Mesenchymal stem cell (in vitro differentiated cells and primary cell): ENCODE measurements at places on chromosomes 7 and 10.

DNA sequence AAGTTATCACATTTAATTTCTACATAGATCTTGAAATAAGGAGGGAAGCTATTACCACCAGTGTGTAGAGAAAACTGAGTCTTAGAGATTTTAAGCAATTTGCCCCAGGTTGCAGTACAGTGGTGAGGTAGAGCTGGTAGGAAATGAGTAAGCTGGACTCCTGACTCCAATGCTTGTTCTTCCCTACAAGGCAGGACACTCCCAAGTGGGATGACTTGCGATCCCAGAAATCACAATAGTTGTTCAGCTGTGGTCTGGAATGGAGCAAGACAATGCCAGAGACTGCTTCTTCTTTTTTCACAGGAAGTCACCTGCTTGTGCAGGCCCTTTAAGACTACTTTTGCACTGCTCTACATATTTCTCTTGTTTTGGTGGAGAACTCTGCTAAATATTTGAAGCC is 327.2 kb upstream of the BMPER start:
- no peak overlapping the region for H3K4me3 ChIP-seq
- no peaks in the 10 kb centered on the region for H3K4me1 ChIP-seq
- no peaks in the 10 kb centered on the region for H3K36me3 ChIP-seq
- no peak for DNase-seq
- no peaks in the 10 kb centered on the region for H3K27me3 ChIP-seq

GRCh38 chr10:8026349-8027259 is 27.9 kb upstream of the GATA3 start:
- no peak for DNase-seq
- H3K4me1 ChIP-seq, result no peaks in the 10 kb centered on the region
- H3K4me3 ChIP-seq, result no peak overlapping the region
- no peaks in the 10 kb centered on the region for H3K36me3 ChIP-seq
- peaks cover 30% of the 10 kb centered on the region for H3K27me3 ChIP-seq

DNA sequence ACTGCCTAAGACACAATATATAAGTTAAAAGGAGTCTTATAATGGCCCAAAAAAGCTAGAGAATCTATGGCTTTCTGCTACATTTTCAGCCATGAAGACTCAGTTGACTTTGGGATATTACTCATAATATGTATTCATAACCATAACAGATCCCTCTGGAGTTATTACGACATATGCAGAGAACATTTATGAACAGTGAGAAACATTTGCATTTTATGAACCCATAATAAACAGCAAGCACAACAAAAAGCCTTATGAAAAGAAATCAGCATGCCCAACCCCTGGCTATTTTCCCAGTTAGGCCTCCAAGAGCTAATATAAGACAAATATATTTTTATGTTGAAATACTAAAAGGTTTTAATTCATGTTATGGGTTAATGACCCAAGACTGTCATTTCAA is 52.4 kb downstream of the ARMH3 start:
- no peak overlapping the region for H3K27ac ChIP-seq
- H3K4me1 ChIP-seq, result no peaks in the 10 kb centered on the region
- no peak overlapping the region for H3K4me3 ChIP-seq
- H3K36me3 ChIP-seq, result no peaks in the 10 kb centered on the region

DNA sequence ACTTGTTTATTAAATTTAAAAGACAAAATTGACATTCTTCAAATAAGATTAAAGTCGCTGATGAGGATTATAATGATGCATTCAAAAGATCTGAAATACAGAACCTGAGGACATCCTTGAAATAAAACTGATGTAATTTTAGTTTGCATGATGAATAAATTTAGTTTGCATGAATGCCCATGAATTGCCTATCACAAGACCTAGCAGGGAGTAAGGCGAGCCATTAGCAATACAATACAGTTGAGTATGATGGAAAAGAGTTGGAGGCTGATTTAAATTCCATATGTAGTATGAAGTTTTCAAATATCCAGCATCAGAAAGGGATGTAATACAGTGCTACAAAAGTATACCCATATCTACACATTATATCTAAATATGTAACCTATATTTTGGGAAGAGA is 321.3 kb downstream of the CACNA2D1 start:
- peaks cover 5% of the 10 kb centered on the region for H3K36me3 ChIP-seq
- DNase-seq, result no peak
- no peak overlapping the region for H3K4me3 ChIP-seq
- no peak overlapping the region for H3K27ac ChIP-seq
- no peaks in the 10 kb centered on the region for H3K27me3 ChIP-seq

DNA sequence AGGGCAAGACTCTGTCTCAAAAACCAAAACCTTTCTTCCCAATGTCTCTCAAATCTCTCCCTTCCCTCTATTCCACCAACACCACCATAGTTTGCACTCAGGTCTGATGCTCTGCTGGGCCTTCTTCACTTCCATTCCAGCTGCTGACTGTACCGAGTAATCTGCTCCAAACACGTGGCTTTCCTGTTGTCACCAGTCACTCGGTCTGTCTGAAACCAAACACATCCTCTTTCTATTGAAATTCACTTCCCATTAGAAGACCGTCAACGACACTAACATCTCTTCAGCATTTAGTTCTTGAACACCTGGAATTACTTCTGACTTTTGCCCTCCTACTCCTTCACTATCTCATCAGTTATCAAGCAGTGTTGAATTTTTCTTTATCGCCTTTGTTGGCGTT is 4.7 kb upstream of the NRF1 start:
- peaks cover 31% of the 10 kb centered on the region for H3K36me3 ChIP-seq
- H3K4me3 ChIP-seq, result no peak overlapping the region
- DNase-seq, result no peak

- no peak overlapping the region for H3K27ac ChIP-seq
- peaks cover 3% of the 10 kb centered on the region for H3K4me1 ChIP-seq
- H3K4me3 ChIP-seq, result no peak overlapping the region
These were observed 84.4 kb downstream of the LHPP start for GRCh38 chr10:124546055-124546369.

- no peak overlapping the region for H3K27ac ChIP-seq
- H3K27me3 ChIP-seq, result no peaks in the 10 kb centered on the region
- H3K4me1 ChIP-seq, result no peaks in the 10 kb centered on the region
- no peak overlapping the region for H3K4me3 ChIP-seq
- H3K36me3 ChIP-seq, result no peaks in the 10 kb centered on the region
- peak; percentile 83 for DNase-seq
These were observed 449.0 kb downstream of the ETV1 start for GRCh38 chr7:13540429-13540828.

DNA sequence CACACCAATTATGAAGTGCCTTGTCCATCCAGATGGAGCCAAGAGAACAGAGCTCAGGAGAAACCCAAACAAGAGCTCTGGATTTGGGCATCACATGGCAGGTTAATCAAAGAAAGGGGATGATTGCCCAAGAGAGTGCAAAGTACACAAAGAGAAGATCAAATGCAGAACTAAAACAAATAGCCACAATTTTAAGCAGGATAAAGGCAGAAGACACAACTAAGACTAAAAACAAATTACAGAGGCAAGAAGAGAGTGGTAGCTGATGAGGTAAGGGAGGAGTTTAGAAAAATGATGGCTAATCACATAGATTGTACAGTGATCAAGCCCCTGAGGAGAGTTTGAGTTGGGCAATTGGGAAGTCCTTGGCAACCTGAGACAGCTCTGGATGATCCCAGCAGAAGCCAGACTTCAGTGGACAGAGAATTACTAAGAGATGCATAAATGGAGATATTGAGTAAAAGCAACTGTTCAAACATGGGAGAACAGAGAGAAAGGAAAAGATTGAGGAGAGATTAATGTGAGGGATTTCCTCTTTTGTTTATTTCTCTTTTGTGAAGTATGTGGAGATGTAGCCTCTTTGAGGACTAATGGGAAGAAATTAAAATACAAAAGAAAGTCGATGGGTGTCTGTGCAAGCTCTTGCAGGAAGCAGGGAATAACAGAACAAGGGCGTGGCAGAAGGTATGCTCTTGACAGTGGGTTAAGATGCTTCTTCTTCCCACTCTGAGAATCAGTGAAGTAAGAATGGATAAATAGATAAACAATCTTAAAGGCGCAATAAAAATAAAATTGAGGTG is 101.9 kb downstream of the LRRN3 start:
- H3K36me3 ChIP-seq, result no peaks in the 10 kb centered on the region
- no peak overlapping the region for H3K27ac ChIP-seq
- no peaks in the 10 kb centered on the region for H3K27me3 ChIP-seq

DNA sequence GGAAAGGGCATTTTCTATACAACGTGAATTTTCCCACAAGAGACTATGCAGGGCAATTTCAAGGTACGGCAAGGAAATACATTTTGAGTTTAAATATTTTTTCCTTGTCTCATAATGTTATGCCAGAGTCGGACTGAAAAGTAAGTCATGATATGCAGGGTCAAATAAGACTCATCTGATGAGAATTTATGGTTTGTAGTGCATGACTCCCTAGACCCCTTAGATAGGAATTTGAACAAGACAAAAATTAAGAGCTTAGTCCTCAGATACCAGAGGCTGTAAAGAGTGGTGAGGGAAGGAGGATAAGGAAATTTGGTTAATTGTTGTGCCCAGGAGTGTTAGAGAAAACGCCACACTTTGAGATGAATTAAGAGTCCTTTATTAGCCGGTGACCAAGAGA is 616.6 kb downstream of the XPNPEP1 start:
- no peaks in the 10 kb centered on the region for H3K4me1 ChIP-seq
- no peaks in the 10 kb centered on the region for H3K36me3 ChIP-seq
- H3K27ac ChIP-seq, result no peak overlapping the region
- H3K27me3 ChIP-seq, result no peaks in the 10 kb centered on the region

- peaks cover 17% of the 10 kb centered on the region for H3K4me1 ChIP-seq
- peaks cover 34% of the 10 kb centered on the region for H3K36me3 ChIP-seq
- no peaks in the 10 kb centered on the region for H3K27me3 ChIP-seq
- DNase-seq, result no peak
- H3K4me3 ChIP-seq, result no peak overlapping the region
These were observed 78.6 kb upstream of the CAPZA2 start for GRCh38 chr7:116783666-116784318.

DNA sequence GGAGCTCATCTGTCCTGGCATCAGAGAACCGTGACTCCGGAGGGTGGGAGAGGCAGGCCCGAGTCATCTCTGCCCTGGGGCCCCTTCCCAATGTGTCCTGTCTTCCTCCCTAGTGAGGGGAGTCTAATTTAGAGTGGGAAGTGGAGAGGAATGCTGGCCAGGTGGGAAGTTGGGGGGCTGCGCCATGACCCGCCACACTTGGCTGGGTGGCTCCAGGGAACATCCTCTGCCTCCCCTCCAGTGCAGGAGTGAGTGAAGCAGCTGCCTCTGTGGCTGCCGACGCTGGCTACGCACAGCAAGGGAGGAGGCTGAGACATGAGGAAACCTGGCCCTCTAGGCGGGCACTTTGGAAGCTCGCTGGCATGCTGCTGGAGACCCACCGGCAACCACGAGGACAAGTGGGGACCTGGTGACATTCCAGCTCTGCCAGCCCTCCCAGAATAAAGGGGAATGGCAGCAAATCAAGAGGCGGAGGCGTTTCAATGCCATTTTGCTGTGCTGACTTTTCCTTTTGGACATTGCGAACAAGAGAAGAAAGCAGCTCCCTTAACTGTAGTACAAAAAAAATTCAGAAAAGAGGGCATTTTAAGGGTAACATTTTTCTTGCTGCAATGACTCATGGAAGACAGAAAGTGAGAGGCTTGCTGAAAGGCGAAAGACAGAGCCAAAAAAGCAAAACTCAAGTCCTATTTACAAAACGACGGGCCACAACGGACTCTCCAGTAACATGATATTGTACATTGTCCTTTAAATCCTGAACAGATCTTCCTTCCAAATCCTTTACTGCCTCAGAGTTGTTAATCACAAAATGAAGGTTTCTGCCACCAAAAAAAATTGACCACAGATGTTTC is 121.2 kb upstream of the PITRM1 start:
- H3K4me3 ChIP-seq, result no peak overlapping the region
- H3K4me1 ChIP-seq, result peaks cover 4% of the 10 kb centered on the region
- peaks cover 7% of the 10 kb centered on the region for H3K27me3 ChIP-seq

DNA sequence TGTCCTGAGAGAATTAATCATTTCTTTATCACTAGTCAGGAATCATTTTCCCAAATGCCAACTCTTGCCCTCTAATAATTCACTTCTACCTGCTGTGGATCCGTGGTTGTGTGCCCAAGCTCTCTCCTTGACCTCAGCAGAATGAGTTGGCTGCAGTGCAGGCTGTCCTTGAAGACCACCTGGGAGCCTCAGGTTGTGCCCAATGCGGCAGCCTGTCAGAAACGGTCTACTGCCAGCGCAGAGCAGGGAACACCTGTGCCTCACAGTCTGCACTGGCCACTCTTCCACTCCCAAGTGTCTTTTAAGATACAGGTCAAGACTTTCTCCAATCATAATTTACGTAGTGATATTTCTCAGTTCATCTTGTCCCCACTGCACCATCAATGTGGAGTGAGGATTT is 246.0 kb upstream of the PHF14 start:
- H3K27me3 ChIP-seq, result no peaks in the 10 kb centered on the region
- H3K27ac ChIP-seq, result no peak overlapping the region
- no peak for DNase-seq

DNA sequence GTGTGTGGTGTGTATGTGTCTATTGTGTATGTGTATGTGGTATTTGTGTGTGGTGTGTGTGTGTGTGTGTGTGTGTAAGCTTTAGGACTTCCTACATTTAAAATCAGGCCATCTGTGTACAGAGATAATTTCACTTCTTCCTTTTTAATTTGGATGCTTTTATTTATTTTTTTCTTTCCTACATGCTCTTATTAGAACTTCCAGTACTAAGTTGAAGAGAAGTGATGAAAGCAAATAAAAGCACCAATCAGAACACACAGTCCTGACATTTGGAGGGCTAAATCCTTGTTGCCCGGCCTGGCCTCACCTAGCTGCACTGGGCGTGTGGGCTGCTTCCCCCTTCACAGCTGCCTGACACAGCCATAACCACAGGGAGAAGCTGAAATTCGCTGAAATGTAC is 3.8 kb upstream of the MRC1 start:
- no peak overlapping the region for H3K27ac ChIP-seq
- no peaks in the 10 kb centered on the region for H3K27me3 ChIP-seq
- no peak for DNase-seq
- H3K36me3 ChIP-seq, result no peaks in the 10 kb centered on the region

GRCh38 chr10:43610636-43611035 is 4.4 kb downstream of the ZNF485 start:
- no peak overlapping the region for H3K27ac ChIP-seq
- H3K27me3 ChIP-seq, result no peaks in the 10 kb centered on the region
- H3K4me1 ChIP-seq, result peaks cover 5% of the 10 kb centered on the region
- H3K4me3 ChIP-seq, result no peak overlapping the region

- no peaks in the 10 kb centered on the region for H3K27me3 ChIP-seq
- H3K4me1 ChIP-seq, result peaks cover 4% of the 10 kb centered on the region
- no peaks in the 10 kb centered on the region for H3K36me3 ChIP-seq
- peak within 1 kb of the TSS; percentile 78 for H3K27ac ChIP-seq
- peak; percentile 34 for DNase-seq
- H3K4me3 ChIP-seq, result peak within 1 kb of the TSS; percentile 77
These were observed at the start of gene PPP1R9A for GRCh38 chr7:94907026-94907810. PPP1R9A (plus strand) TSS chr7:94907594; CDS start chr7:94910114, 2,520 bp downstream.

DNA sequence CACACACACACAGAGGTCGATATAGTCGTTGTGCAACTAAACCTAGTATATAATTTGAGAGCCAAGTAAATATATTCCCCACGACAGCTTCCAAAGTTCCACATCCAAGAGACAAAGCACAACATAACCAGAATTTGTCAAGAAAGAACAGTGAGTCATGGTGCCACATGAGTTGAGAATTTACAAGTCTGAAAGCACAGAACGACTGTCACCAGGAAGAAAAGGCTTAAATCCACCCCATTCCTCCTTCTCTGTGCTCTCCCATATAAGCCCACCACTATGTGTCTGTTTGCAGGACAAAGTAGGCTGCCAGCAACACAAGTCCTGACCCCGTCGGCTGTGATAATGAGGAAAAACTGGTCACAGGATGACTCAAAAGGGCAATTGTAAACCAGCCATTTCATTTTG is 32.8 kb downstream of the GSAP start:
- H3K36me3 ChIP-seq, result no peaks in the 10 kb centered on the region
- DNase-seq, result peak; percentile 42
- H3K4me1 ChIP-seq, result no peaks in the 10 kb centered on the region
- no peaks in the 10 kb centered on the region for H3K27me3 ChIP-seq

- H3K4me1 ChIP-seq, result peaks cover 3% of the 10 kb centered on the region
- H3K27ac ChIP-seq, result peak overlapping the region; percentile 51
- H3K36me3 ChIP-seq, result peaks cover 62% of the 10 kb centered on the region
- DNase-seq, result peak; percentile 18
- H3K27me3 ChIP-seq, result no peaks in the 10 kb centered on the region
These were observed 52.0 kb downstream of the P4HA1 start for GRCh38 chr10:73044378-73045285.
